ENCODE measurements at places on chromosomes 2 and 18.

DNA sequence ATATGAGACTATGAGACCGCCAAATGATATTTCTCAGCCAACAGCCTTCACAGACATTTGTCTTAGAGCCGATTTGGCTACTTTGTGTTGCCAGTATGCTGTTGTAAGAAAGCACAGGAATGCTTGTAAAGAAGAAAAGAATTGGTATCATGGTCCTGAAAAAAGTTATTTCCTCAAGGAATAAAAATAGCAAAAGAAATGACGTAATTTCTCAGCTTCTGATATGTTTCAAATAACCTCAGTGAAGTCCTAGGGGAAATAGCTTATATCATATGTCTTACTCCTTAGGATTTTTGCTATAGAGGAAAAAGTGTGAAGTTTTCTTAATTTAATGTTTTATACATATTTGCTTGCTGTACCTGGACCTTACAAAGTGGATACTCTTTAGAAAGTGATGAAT, 23.0 kb downstream of the SCN1A start:
- DNase-seq, result no peak

GRCh38 chr2:128639693-128640092, 321.0 kb upstream of the HS6ST1 start:
- DNase-seq, result no peak

- peak; percentile 62 for DNase-seq
Observed at GRCh38 chr2:197028230-197028629, 101.7 kb upstream of the PGAP1 start.

- peak; percentile 79 for DNase-seq
Observed at GRCh38 chr18:23229472-23229871, 94.2 kb downstream of the CABLES1 start.

DNA sequence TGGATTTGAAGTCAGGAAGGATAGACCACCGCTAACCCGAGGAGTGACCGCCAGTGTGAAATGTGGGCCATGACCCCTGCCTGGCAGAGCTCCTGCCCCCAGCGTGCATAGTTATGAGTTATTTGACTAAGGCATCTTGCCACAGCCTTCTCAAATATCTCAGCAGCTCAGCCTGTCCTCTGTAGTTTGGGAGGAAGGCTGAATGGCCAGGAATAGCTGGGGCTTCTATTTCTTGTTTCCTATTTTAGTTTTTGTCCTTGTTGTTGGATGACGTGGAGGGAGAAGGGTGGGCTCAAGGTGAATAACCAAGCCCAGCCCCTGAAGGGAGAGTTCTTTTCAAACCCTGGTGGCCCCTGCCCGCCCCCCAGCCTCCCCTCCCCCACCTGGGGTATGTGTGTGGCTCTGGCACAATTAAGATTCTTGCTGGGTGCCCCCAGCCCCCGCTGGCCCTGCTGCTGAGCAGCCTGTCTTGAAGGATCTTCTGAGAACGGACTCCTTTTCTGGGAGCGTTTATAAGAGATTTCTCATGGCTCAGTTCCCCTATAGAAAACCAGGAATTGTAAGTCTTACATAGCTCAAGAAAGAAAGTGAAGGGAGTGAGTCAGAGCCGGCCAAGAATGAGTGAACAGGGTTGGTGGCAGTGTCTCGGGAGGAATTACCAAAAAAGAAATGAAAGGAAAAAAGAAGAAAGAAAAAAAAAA, 157.4 kb downstream of the GLI2 start:
- DNase-seq, result peak; percentile 59

DNA sequence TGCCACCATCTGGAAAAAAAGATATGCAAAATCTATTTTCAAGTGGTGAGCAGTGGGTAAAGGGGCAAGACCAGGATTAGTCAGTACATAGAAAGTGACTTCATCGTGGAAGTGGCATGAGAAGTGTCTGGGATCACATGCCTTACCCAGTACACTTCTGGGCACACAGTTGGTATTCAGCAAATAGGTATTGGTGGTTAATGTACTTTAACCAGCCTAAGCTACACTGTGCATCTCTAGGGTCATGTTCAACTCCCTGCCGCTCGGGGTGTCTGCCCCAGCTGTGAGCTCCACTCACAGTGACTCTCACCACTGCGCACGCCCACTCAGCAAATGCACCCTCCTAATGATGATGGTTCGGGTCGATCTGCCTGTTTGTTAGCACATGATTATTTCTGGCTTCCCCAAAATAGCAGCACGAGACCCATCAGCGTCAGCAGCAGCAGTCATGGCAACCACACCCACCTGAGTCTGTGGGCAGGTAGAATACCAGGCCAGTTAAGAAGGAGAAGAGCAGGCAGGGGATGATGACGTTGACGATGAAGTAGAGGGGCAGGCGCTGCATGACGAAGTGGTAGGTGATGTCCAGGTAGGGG, 11.1 kb downstream of the CHRNA1 start:
- DNase-seq, result no peak

DNA sequence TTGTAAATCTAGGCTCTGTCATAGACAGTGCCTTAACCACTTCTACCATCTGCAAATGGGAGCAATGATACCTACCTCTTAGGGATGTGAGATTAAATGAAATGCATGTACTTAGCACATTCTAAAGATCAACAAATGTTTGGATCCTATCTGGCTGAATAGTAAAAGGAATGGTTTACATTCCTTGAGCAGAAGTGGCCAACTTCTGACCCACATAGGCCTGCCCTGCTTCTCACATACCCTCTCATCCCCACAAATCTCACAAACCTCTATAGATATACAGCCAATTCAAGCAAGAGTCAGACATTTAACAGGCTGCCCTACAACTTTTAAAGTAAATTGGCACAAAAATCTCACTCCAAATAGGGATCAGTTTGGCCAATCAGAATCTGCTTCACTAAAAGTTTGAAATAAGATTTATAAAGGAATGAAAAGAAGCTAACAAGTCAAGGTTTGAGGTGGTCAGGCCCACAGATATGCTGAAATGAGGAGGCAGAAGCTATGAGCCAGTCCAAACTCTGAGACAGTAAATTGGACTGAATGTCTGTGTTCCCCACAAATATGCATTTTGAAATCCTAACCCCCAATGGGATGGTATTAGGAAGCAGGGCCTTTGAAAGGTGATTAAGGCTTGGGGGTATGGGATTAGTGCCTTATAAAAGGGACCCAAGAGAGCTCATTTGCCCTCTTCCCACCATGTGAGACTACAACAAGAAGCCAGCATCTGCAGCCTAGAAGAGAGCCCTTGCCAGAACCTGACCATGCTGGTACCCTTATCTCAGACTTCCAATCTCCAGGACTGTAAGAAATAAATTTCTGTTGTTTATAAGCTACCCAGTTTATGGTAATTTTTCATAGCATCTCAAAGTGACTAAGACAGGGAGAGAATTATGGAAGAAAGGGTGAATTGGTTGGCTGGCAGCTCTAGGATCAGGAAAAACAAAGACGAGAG, 227.8 kb upstream of the RBMS1 start:
- DNase-seq, result peak; percentile 91

DNA sequence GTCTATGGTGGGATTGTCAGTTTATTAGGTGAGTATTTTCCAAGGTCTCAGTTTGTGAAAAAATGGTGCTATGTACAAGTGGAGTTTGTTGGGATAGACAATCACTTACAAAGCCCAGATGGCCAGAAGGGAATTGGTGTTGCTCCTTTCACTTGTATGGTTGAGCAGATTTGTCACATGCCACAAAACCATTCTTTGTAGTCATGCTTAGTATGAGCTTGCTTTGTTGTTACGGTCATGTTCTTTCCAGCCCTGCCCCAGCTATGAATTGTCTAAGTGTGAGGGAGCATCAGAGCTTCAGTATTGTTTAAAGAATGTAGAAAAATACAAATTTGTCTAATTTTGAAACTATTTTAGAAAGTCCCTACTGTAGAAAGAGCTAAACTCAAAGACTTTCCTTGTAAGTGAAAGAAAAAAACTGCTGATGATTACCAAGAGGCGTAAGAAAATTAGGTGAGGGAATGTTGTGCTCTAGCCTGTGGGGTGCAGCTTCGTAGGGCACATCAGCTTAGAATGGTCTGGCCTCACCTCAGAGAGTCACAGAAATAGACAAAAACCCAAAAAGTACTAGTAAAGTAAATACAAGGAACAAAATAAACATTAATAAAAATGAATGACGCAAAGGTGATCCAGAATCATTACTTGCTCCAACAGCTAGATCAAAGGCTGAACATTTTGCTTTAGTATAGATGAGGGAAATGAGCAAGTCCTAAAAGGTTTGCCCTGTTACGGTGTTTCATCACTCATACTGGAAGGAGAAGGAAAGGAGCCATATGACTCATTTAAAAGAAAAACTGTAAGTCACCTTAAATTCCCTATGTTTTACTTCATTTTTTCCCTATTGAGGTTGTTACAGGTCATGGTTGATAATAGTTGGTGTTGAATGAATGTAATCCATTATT, 9.2 kb downstream of the TGIF1 start:
- peak; percentile 52 for DNase-seq

DNA sequence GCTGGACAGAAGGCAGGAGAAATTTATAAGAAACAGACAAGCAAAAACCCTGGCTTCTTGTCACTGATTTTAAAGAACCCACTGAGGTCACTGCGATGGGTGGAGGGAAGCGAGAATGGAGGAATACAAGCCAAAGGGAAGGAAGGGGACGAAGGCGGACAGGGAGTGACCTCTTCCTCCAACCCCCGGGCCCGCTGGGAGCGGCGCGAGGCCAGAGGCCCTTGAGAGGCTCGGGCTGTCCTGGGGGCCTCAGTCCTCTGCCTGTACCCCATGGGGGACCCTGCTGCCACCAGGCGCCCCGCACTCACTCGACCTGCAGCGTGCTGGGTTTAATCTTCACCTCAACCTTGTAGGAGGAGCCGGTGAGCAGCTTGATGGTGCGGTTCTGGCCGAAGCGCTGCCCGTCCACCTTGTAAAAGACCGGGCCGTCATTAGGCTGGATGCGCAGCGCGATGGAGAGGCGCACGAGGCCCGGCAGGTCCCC, 793 bp downstream of the CNRIP1 start:
- DNase-seq, result peak; percentile 6

GRCh38 chr2:126657148-126657635, 1.2 kb downstream of the GYPC start:
- DNase-seq, result peak; percentile 92

Measured in AG10803 (cell line).